Body of pancreas (tissue), 4 donors: ENCODE measurements at places on chromosomes 2 and 18. TPM values are rescaled to one million over a fixed set of nuclear protein-coding genes. Genes with fewer than 3 reads are reported as not detected.

The TFCP2L1 gene
- total RNA-seq = 4.6 TPM

The RTKN gene
- 80.8 TPM for total RNA-seq

DNA sequence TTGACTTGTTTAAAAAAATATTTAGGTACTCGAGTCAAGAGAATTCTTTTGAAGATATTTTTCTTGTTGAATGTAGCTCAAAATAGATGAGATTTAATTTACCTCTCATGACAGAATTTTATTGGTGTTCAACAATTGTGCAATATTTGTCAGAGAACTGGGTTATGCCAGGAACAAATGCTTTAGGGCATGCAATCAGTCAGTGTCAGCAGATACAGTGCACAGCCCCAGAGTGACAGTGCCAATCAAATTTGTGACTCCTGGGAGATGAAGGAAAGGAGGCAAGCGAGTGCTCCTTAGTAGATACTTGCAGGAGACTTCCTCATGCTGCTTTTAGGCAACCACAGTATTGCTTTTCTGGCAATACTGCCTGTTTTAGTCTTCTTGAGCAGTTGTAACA is 81.2 kb upstream of the DSEL start:
- no peak for DNase-seq

The RAX gene
- total RNA-seq = not detected

GRCh38 chr2:169683054-169683424 is 11.2 kb downstream of the CFAP210 start:
- DNase-seq = no peak

GRCh38 chr2:197378086-197378485 is 56.7 kb downstream of the SF3B1 start:
- no peak for DNase-seq

DNA sequence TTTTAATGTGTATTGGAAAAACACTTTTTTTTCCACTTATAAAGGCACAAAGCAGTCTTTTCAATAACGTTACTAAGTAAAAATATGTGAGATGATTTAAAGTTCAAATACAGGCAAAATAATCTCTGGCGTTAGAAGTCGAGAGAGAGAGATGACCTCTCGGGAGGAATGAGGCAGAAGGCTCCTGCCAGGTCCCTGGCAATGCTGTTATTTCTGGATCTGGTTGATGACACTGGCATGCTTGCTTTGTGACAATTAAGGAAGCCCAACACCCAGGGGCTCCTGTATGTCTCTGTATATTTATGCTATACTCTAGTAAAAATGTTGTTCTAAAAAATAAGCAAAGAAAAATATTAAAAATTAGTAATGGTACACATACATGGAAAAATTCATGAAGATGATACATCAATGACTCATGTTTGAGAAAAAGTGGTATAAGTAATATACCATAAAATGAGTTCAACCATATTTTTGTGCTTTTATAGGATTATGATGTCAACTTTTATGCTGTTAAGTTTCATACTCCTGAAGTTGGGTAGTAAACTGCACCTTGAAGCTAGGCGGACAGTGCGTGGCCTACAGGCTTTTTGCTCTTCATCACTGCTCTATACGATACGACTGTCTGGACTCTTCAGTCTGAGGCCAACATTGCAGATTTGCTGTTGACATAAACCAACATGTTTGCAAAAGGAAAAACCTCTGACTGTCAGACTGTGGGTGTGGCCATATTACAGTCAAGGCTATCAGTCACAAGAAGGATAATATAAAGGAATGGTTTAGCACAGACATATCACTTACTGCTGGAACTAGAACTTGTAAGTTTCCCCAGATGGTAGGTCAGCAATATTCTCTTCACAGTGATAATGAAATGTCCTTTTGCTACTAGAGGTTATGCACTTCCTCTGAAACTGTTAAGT is 19.8 kb downstream of the VPS4B start:
- DNase-seq = no peak

- no peak for DNase-seq
Observed at GRCh38 chr18:46276748-46277147, 172.6 kb downstream of the HAUS1 start.

The NCKAP5 gene
- total RNA-seq = 0.78 TPM

GRCh38 chr18:71673498-71673897 is 870.6 kb downstream of the CBLN2 start:
- no peak for DNase-seq

The AQP12B gene
- total RNA-seq = 392 TPM

- DNase-seq = no peak
Observed at GRCh38 chr18:4871197-4871596, 325.9 kb downstream of the AKAIN1 start.

The MAP3K19 gene
- total RNA-seq = not detected

DNA sequence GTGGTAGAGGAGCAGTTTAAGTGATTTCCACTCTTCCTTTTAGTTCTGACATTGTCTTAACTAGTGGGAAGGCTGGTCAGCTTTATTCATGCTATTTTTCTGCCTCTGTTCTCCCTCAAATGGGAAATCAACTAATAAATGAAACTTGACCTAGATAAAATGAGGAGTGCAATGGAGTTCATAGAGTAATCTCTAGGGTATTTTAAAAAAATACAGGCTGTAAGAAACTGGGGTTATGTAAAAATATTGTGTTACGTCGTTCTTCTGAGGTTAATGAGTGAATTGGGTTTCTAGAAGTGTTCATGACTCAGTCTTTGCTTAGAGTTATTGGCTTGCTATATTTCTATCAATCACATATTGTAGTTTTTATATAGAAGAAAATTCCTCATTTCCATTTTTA is 734.5 kb downstream of the MBD2 start:
- no peak for DNase-seq

The UGT1A8 gene
- not detected for total RNA-seq

DNA sequence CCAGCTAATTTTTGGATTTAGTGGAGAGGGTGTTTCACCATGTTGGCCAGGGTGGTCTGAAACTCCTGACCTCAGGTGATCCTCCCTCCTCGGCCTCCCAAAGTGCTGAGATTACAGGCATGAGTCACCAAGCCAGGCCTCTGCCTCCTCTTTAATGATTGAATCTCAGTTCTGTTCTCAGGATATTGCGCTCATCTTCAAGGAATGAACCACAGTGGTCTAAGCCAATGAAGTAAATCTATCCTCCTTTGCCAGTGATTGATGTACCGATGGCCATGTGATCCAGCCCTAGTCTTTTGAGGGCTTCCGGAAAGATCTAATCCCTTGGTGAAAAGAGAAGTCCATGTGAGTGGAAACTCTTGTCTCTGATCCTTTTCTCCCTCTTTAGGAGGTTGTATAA is 48.6 kb downstream of the POLE4 start:
- no peak for DNase-seq

DNA sequence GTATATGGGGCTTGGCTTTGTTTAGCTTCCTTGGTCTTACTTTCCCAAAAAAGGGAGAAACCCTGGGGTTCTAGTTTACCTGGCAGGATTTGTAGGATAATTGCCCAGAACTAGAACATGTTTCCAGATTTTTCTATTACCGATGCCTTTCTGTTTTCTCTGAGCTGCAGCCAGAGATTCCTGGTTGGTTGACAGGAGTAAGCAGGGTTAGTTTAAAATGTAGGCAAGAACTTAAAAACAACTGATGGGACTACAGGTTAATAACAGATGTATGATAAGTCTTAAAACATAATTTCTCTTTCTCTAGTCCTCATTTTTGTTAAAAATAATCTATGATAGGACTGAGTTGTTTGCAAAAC is 38.9 kb upstream of the GMCL1 start:
- DNase-seq = no peak
